ENCODE measurements at places on chromosomes 1 and 21.
A peak's percentile ranks its signal among the peaks of the same experiment; 100 is the strongest.

DNA sequence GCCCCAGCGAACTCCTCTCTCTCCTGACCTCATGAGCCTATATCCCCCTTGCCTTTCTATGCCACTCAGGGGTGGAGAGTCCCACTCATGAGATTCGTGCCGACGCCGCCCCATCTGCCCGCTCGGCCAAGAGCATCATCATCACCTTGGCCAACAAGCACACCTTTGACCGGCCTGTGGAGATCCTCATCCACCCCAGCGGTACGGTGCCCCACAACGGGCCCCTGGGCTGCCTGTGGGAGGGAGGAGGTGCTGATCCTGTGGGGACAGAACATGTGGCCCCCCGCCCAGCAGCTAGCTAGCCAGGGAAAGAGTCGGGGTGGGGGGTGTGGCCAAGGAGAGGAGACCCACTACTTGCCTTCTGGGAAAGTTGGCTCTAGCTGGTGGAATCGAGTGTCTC, 27.8 kb downstream of the VWA5B1 start:
- DNase-seq, result no peak

- DNase-seq, result no peak
These were observed 140.5 kb downstream of the ZBTB18 start for GRCh38 chr1:244191581-244191980.

GRCh38 chr1:153544453-153545066, 1.0 kb downstream of the S100A4 start:
- no peak for DNase-seq

- DNase-seq, result no peak
These were observed 25.3 kb downstream of the TFF3 start for GRCh38 chr21:42289926-42290325.

DNA sequence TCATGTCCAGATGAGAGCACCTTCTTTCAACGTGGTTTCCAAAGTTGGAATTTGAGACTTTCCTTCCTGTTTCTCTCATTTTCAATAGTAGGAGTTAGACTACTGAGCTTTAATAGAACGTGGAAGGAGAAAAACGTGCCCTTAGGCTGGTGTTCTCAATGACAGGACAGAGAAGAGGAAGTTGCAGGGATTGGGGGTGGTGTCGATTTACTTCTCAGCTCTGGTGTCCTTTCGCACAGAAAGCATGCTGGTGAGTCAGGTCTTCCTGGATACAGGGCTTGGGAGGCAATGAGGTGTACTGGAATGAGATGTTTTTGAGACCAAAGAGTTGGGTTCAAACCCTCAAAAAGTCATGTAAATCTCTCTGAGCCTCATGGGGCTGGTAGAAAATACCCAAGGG, 67.1 kb downstream of the HIVEP3 start:
- no peak for DNase-seq

GRCh38 chr21:26837539-26837938, 7.7 kb downstream of the ADAMTS1 start:
- no peak for DNase-seq

GRCh38 chr1:23529146-23530086, 1.6 kb downstream of the E2F2 start:
- DNase-seq, result no peak

GRCh38 chr1:167158813-167159275, 61.8 kb upstream of the POU2F1 start:
- no peak for DNase-seq

DNA sequence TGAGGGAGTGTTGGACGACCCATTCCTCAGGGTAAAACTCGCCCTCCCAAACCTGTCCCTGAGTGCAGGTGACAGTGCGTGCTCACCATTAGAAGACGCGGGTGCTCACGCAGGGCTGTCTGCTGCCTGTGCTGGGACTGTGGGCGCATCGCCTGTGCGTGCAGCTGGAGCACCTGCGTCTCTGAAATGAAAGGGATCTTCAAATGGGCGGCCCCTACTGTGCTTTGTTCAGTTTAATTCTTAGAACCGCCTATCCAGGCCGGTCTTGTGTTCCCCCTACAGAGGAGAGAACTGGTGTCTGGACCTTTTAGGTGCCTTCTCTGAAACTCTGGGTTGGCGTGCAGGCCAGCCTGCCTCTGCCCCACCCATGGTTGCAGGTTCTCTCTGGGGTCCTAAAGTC, 125.8 kb downstream of the PCBP3 start:
- DNase-seq, result no peak

GRCh38 chr1:34928066-34928696, 1.3 kb downstream of the DLGAP3 start:
- DNase-seq, result no peak

- no peak for DNase-seq
These were observed 56.2 kb downstream of the RNF187 start for GRCh38 chr1:228543396-228543795.

DNA sequence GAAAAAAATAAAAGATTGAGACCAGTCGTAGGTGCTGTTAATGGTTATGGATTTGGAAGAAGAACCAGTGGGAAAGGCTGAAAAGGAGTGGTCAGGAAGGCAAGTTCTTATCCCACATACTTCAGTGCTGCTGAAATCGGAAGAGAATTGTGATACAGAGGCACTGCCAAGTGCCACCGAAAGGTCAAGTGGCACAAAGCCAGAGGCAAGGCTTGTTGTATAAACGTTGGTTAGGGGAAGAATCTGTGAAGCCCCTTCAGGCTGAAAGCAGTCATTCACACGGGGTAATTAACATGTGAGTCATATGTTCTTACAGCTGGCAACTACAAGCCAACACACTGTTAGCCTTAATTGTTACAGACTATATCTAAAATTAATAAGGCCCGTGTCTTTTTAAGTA, 48.8 kb downstream of the ZBTB40 start:
- DNase-seq, result no peak

- no peak for DNase-seq
These were observed 819 bp downstream of the SLC25A34 start for GRCh38 chr1:15736892-15737261.

DNA sequence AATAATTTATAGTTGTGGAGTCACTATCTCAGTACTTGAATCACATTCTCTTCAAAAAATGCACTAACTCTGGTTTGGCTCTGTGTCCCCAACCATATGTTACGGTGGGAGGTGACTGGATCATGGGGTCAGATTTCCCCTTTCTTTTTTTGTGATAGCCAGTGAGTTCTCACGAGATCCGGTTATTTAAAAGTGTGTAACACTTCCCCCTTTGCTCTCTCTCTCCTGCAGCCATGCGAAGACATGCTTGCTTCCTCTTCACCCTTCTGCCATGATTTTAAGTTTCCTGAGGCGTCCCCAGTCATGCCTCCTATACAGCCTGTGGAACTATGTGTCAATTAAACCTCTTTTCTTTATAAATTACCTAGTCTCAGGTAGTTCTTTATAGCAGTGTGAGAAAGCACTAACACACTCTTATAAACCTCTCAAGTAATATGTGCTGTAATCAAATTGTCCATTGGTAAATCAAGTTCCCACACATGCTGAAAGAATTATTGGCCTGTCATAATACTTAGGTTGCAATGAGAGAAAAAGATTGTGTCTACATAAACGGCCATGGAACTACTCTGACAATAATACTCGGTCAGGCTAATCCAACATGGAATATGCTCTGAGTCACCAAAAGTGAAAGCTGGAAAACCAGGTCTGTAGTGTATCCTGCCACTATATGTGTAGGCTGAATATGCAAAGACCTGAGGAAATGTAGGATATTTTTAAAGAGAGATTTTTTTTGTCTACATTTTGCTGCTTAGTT, 107.5 kb downstream of the SLC44A5 start:
- DNase-seq, result no peak

DNA sequence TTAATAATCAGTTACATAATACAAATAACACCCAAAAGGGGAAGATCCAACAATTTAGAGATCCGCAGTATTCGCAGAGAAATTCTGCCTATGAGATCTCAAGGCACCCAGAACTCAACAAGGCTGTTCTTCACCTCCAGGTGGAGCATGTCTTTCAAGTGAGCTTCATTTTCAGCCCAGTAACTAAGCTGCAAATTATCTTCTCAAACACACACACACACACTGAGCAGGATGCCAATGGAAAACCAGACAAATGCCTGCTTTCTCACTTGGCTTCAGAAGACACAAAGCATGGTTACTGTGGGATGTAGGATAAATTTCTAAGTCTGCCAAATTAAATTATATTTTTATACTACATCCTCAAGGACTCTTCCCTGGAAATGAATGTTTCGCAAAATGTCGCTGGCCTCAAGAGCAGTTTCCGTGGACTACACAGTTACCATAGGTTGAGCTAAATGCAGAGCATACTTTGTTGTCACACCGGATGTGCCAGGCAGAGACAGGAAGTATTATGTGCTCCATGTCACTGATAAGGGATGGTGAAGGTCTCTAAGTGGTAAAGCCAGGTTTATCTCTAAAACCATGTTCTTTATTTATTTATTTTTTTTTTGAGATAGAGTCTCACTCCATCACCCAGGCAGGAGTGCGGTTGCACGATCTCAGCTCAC, 30.3 kb downstream of the UBR4 start:
- no peak for DNase-seq

DNA sequence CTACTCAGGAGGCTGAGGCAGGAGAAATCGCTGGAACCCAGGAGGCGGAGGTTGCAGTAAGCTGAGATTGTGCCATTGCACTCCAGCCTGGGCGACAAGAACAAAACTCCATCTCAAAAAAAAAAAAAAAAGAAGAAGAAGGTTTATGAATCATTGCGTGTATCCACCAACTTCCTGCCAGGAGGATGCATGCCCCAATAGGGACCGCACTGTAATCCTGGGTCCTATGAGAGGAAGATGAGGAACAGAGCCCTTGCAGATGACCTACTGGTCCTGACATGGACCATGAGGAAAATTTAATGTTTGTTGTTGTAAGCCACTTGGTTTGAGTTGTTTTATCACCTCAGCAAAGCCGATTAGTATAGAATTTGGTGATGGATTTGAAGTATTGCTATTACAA, 56.7 kb downstream of the PTGS2 start:
- no peak for DNase-seq

DNA sequence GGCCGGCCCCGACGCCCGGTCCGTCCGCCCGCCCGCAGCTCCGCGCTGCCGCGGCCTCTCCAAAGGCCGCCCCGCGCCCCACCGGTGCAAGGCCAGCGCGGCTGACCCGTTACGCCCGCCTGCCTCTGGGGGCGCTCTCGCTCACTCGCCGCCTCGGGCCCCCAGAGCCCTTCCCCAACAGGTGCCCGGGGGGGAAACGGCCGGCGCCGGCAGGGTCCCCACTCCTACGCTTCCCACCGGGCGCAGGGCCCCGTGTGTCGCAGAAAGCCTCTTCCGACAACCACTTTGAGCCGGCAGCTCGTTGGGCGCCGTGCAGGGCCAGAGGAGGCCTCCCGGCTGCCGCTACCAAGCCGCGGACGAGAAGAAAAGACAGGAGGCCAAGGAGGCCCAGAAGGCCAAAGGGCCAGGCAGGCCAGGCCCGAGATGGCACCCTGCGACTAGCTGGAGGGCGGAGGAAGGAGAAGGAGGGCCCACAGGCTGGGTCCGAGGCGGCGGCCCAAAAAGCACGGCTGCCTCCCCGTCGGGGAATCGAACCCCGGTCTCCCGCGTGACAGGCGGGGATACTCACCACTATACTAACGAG, 64.9 kb upstream of the FCGR2A start:
- DNase-seq, result peak; percentile 54

GRCh38 chr1:36585569-36586548, 103.1 kb upstream of the CSF3R start:
- no peak for DNase-seq

GRCh38 chr1:243792891-243793290, 57.2 kb downstream of the AKT3 start:
- DNase-seq, result no peak

- DNase-seq, result no peak
These were observed 122.7 kb downstream of the CCDC185 start for GRCh38 chr1:223515926-223516325.

DNA sequence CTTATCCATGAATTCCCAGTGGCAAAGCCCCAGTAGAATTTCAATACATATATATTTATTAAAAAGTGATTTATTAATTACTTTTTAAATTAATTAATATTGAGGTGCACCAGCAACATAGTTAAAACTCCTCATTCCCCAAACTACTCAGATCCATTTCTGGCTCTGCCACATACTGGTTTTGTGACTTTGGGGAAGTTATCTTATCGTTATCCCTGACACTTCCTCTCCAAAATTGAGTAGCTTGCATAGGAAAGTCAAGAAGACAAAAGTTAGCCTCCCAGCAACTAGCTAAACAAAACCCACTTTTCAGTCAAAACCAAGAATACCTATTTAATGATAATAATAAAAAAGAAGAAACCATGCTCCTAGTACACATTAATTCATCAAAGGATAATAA, 35.9 kb downstream of the TCP10L start:
- DNase-seq, result no peak

DNA sequence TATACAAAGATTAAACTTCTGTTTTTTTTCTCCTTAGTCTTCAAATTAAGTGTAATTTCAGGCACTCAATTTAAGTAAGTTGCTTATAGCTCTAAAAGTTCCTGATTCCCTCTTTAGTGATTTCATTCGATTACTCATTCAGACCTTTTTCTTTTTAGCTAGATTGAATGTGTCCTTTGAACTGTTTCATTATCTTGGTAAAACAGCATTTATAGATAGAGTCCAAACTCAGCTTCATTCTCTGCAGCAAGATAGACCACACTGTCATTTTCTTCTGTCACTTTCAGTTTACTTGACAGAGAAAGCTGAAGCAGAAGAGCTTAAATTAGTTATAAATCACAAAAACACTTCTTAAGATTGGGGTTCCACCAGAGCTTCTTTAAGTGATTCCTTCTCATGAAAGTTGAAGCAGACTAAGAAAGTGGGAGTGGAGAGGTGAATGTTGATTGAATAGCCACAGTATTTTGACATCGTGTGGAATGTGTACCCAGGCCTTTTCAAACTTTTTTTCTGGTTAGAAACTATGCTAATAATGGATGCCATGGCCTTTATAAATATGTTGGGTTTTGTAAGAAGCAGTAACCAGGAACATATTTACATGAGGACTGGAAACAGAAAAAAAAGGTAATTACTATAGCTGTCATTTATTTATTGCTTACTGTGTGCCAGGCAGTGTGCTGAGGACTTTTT, 52.2 kb downstream of the ZBTB40 start:
- DNase-seq, result no peak

DNA sequence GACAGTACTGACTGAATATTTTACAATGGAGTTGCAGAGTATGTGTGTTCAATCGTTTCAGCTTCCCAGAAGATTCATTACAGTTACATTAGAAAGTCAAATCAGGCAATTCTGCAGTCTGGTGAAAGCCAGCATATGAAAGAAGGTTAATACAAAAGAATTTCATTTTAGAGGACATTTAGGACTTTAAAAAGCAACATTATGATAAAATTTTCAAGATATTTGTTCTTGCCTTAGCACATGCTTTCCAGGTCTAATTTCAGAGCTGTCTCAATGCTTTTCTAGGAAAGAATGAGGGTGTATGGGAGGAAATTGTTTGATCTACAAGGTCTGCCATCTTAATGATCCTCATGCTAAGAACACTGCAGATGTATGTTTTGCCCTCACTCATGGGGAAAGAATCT, 63.2 kb downstream of the RERE start:
- no peak for DNase-seq

GRCh38 chr21:33339918-33340317, 15.1 kb downstream of the IFNAR1 start:
- no peak for DNase-seq

DNA sequence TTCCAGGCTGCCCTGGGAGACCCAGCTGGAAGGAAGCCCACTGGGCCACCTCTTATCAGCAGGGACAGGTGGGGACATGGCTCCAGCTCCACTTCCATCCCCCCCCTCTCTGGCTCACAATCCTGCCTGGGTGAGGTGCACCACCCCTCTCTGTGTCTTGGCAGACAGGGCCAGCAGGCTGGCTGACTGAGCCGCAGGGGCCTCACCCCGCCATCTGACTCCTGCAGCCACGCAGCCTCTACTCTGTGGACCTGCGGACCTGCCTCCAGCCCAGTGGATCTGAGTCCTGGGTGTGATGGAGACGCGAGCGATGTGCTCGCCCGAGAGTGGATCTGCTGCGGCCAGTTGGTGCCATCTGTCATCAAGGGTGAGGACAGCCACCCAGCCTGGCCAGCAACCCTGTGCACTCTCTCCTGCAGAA, 30.1 kb downstream of the RCC2 start:
- DNase-seq, result no peak

All from stimulated activated CD4-positive, alpha-beta T cell treated with anti-CD3 and anti-CD28 coated beads, Interleukin-15, amount 100 ng/mL, for 1 hour (primary cell).